ENCODE measurements at places on chromosomes 3 and 15.

DNA sequence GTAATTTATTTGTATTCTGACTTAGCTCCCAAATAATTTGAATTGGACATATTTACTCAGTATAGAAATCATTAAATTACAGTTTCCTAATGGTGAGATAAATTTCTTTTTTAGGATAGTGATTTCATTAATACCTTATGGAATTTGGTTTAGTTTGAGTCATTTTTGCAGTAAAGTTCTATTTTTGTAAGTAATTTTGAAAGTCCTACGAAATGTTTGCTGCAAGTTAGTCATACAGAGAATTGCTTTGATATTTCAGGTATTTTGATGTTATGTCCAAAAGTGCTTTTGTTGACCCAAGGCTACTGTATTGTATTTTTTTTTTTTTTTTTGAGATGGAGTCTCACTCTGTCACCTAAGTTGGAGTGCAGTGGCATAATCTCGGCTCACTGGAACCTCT, 41.7 kb downstream of the TCF12 start:
- DNase-seq = no peak

- no peak for DNase-seq
Observed at GRCh38 chr3:157147099-157147803, 12.7 kb downstream of the CCNL1 start.

DNA sequence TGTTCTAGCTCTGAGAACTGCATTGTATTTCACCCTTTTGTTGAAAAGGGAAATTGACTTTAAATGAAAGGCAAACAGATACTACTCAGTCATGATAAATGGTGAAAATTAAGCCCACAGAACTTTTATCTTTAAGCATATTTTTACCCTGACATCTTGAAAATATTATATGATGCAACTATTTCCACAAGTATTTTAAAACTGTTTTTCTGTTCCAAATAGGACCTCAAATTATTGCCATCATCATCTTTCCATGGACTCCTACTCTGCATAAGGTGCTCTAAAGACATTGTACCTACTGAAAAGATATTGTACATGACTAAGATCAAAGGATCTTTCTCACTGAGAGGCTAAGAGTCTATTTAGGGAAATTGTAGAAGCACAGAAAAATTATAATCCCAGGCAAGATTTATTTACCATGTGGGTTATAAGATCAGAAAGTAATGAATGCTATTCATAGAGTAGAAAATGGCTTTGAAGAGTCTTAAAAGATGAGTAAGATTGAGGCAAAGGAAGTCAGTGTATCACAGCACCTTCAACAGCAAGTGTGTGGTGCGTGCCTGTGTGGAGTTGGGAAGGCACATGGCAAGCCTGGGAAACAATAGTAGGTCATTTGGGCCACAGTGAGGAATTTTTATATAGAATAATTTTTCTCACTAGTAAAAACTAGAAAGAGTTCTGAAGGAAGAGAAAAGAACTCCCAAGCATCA, 68.8 kb downstream of the VGLL3 start:
- no peak for DNase-seq

GRCh38 chr3:66482018-66482404, 18.8 kb downstream of the LRIG1 start:
- no peak for DNase-seq

DNA sequence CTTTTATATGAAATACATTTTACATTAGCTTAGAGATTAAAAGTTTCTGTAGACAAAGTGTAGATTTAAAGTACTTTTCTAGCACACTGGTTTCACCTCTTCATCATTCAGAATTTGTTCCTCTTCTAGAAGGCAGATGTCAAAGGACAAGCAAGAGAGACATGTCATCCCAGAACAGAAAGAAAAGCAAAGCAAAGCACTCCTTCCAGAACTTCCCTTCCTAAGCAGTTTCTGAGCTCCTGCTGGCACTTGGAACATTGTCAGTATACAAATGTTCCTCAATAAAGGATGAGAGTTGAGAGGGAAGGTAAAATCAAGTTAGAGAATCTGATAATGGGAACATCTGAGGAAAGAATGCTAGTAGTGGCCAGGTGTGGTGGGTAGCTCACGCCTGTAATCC, 26.2 kb downstream of the TMOD3 start:
- DNase-seq = no peak

- DNase-seq = no peak
Observed at GRCh38 chr3:188780193-188781147, 391.3 kb upstream of the TPRG1 start.

GRCh38 chr3:176978441-176978840, 218.8 kb downstream of the TBL1XR1 start:
- no peak for DNase-seq
